IMR-90 (cell line): ENCODE measurements at places on chromosomes 2 and 18. TPM values are rescaled to one million over a fixed set of nuclear protein-coding genes. Genes with fewer than 3 reads are reported as not detected.

DNA sequence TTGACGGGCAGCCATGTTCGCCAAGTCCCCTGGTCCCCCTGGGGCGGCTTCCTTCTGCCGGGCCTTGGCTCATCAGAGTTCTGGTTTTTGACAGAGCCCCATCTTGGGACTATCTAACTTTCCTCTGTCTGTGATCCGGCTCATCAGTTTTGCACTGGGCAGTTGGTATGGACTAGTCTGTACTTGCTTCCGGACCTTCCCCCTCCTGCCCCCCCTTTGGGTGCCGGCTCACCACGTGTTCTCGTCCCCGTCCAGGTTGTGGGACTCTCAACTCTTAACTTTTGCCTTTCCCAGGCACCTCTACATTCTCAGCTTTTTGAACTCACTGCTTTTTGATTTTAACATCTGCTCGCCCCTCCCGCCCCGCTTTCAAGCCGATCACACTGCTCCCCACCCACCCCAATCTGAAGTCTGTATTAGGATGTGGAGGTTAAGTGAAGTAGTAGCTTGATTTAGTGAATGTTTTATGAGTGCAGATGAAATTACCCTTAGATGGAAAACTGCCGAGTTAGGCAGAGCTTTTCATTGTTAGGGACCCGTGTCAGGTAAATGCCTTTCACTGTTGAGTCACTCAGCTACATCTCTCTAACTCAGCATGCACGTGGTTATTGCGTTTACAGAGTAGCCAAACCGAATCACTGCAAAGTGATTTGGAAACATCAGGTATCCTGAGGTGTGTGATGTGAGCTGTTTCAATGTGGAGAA is 874 bp downstream of the WDR43 start:
- DNase-seq, result peak; percentile 54

- peak; percentile 5 for DNase-seq
Observed at GRCh38 chr2:32212295-32212694, 46.6 kb downstream of the SLC30A6 start.

GRCh38 chr2:134634054-134634753 is 84.6 kb downstream of the TMEM163 start:
- no peak for DNase-seq

DNA sequence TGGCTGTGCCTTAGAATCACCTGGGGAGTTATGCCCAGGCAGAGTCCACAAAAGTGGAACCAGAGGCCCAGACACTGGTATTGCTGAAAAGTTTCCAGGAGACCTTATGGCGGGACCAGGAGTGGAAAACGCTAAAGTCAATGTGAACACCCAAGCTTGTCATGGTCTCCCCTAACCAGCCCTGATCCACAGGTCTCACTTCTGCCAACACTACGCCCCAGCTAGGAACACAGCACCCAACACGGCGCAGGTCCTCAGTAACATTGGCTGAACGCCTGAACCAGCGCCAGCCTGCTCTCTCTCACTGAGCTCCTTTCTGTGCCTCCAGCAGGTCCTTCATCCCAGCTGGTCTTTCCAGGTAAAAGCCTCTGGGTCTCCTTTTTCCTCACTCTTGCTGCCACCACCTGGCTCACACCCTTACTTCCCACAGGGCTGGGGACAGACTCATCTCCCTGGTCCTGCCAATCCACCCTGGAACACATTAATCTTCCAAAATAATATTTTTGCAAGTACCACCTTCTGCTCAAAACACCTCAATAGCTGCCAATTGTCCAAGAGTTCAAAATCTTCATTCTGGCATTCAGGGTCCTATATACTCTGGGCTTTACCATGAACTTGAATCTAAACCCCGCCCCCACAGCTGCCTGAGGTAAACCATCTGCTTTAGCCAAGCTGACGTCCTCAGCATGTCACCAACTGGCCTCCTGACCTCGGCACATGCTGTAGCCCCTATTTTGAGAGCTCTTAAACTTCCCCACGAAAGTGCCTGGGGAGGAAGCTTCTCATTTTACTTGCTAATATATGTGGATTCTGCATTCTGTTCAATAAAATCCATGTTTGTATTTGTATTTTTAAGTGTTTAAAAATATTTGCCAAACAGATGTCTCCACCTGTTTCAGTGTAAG is 34.6 kb downstream of the ADCY3 start:
- peak; percentile 50 for DNase-seq

DNA sequence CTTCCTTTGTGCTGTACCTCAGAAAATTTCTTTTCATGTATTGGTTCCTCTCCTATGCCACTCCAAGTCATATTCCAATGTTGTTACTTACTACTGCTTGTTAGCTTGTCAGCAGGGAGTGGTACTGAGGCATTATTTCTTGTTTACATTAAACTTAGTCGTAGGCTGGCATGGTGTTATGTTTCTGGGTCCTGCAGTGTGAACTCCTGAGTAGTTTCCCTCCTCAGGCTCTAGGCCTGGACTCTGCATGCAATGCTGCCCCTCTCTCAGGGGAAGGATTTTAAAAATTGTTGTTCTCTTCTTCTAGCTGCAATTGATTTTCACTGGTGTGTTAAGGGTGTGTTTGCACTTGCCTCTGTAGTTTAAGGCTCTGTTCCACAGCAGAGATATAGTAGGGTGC is 671.6 kb downstream of the PLCL1 start:
- DNase-seq, result no peak

GRCh38 chr18:48200631-48201336 is 208.4 kb downstream of the ZBTB7C start:
- no peak for DNase-seq

- DNase-seq, result no peak
Observed at GRCh38 chr2:108279468-108279867, 9.2 kb upstream of the SULT1C2 start.

GRCh38 chr2:170396799-170397459 is 219.0 kb downstream of the MYO3B start:
- peak; percentile 4 for DNase-seq

GRCh38 chr2:76679025-76679396 is 843.2 kb downstream of the LRRTM4 start:
- DNase-seq, result no peak

- peak; percentile 58 for DNase-seq
Observed at GRCh38 chr2:32743480-32744236, 115.8 kb downstream of the TTC27 start.

GRCh38 chr18:57772387-57772799 is 30.7 kb downstream of the ATP8B1 start:
- no peak for DNase-seq

GRCh38 chr2:142236181-142236580 is 105.4 kb upstream of the LRP1B start:
- no peak for DNase-seq

DNA sequence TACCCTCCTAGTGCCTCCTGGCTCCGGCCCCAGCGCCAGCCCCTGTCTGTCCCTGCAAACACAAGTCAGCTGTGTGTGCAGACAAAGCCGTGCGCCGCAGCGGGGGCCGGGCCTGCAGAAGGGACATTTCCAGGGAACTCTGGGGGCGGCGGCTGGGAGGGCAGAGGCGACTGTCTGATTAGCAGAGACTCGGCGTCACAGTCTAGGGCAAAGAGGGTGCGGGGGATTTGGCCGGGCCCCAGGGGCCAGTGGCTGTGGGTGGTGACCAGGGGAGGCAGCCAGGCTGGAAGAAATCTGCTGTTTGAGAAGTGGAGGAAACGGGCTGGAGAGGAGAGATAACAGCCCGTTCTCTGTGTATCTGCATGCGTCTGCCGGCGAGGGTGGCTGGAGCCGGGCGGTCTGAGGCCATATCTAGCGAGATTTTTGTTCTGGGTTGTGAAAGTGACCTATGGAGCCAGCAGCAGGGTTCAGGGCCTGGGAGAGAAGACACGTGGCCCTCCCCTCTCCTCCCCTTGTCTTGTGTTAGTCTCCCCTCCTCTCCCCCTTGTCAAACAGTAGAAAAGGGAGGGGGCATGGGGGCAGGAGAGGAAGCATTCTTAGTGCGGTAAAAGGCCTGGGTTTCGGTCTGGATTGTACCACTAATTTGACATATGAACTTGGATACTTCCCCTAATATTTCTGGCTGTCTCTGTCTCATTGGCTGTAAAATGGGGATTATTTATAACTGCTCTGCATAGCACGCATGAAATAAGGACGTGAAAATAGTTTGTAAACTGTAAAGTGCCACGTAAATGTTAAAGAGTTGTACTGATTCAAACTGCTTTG is 169.4 kb downstream of the SMAD7 start:
- DNase-seq, result peak; percentile 39

DNA sequence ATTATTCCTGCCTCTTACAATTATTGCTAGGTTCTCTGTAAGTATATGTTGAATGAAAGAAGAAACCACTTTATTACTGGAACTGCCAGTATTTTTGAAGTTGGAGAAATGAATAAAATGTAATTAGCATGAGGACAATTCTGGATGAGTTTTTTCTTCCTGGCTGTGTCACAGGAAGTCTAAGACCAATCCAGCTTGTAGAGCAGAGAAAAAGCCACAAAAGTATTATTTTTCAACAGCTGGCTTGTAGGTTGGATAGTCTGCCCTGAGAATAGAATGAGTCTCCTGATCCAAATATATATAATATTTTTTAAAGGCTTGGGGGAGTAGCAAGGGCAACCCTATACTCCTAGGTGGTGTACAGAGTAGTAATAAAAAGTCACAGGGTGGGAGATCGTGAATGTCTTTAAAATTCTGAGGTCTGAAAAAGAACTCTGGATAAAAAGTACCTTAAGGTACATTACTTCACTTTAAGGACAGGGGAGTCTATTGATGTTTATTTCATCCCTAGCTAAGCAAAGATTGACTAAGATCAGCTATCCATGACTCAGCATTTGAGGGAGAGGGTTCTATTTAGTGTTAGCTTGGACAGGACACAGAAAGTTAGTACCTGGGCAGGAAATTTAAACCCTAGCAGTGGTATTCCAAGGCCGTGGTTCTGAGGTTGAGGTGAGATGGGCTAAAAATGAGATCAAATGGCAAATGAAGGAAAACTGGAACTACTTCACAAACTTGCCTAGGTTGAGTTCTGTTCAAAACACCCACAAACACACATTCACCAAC is 31.7 kb downstream of the SLC40A1 start:
- peak; percentile 46 for DNase-seq

DNA sequence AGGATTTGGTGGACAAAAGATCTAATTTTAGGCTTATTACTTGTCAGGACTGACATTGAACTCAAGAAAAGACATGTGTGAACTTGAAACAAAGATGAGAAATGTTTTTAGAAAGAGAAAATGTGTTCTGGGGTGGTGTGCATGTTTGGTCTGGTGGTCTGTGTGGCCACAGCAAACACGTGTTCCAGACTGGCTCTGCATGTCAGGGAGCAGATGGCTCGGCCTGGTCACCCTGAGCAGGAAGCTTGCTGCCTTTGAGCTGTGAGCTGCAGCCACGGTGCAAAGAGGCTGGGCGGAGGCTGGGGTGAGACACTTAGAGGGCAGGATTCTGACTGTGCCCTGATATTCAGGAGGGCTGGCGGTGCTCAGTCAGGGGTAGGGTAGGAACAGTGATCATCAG is 186.1 kb downstream of the CTIF start:
- no peak for DNase-seq

GRCh38 chr2:5938566-5938896 is 246.3 kb downstream of the SOX11 start:
- no peak for DNase-seq

DNA sequence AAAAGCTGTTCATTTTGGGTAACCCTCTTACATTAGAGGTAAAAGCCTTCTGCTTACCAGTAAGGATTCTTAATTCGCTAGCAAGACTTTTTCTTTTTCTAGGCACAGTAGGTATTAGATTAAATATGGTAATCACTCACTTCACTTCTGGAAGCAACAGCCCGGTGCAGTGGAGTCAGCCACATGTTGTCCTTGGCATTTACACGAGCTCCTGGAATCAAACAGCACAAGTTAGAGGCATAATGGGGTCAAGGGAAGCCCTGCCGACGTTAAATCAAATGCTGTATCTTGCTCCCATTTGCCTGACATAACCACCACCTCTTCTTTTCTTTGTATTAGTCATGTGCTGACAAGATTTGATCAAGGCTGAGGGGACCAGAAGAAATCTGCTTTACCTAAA is 174.1 kb downstream of the ANKRD44 start:
- no peak for DNase-seq

- DNase-seq, result no peak
Observed at GRCh38 chr2:236939721-236940231, 145.9 kb upstream of the COPS8 start.

DNA sequence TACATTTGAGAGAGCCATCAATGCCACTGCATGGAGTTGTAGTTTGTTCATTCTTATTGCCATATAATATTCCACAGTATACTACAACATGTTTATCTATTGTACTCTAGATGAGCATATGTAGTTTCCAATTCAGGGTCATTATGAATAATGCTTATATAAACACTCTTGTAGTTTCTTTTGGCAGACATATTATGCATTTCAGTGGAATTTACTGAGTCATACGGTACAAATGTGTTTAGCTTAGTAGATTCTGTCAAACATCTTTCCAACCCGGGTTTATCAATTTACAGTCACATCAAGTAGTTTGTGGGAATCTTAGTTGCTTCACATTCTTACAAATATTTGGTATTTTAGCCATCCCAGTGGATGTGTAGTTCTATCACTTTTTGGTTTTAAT is 161.1 kb downstream of the KCNH7 start:
- DNase-seq, result no peak

DNA sequence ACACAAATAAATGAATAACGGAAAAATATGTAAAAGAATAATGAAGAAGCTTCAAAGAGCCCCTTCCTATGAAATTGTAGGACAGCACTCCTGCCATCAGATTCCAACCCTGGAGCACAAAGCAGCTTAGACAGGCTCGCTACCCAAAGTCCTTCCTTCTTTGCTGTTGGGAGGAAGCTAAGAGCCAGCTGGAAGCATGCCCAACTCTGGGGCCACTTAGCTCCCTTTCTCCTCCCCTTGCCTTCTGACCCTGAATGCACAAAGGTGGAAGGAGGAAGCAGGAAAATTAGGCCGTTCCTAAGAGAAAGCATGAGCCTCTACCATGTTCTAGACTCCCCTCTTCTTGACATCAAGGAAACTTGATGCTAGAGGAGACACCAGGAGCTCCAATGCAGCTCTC is 700.8 kb downstream of the RNF144A start:
- no peak for DNase-seq

DNA sequence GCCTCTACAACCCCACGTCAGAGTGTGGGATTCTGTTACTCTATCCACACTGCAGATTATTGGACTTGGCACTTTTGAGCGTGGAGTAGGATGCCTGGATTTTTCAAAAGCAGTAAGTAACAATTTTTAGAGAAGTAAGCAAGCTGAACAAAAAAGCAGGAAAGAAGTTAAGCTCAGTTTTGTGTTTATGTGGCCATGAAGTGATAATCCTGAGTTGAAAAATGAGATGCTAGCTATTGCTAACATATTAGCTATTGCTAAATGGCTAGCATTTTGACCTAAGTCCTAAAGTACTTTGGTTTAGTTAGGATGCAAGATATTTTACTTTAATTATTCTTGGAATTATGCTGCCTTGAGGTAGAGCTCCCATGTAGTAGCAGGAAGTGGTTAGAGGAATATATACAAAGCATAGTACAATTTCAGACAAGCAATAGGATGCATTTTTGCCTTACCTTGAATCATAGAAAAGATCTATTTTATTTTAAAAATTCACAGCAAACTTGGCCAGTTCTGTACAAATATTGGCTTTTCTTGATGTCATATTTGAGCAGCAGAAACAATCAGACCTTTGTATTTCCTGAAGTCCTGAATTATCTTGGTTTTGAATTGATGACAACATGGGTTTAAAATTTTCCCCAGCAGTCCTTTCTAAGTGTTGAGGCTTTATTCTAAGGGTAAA is 74.6 kb downstream of the COX7A2L start:
- DNase-seq, result peak; percentile 62

- no peak for DNase-seq
Observed at GRCh38 chr18:69999656-70000055, 52.0 kb upstream of the CD226 start.

Gene TRAK2
- total RNA-seq, result 48.9 and 65.4 TPM in 2 replicates

Gene VRK2
- total RNA-seq, result 22.8 and 27.2 TPM in 2 replicates

Gene TAF4B
- total RNA-seq, result 0.83 and 1.1 TPM in 2 replicates

Gene SPATA3
- not detected in 2 replicates for total RNA-seq
